SW480 (cell line): ENCODE measurements at places on chromosomes 11 and 22.

GRCh38 chr11:15291885-15292284 is 177.2 kb downstream of the INSC start:
- DNase-seq, result no peak

DNA sequence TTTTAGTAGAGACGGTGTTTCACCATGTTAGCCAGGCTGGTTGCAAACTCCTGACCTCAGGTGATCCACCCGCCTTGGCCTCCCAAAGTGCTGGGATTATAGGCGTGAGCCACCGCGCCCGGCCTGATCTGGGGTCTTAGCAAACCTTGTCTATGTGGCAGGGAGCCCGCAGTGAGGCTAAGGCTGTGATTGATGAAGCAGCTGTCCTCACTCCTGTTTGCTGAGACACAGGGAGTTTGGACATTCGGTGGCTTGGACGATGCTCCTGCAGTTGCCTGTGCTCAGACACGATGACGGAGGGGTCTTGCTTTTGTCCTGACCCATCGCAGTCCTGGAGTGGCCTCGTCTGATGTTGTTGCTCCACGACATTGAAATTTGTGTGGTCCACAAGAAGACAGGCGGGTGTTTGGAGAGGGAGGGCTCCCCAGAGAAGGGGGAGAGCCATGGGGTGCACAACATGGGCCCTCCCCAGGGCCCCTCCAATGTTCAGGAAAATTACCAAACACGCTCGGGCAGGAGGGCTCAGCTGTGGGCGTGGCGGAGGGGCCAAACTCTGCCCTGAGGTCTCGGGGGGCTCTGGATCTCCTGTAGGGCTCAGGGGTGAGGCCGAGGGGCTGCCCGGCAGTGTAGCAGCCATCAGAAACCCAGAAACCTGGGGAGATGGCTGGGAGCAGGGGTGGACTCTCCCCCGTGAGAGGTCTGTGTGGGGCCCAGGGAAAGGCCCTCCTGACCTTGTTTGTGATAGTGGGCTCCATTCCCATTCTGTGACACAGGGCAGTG is 41.8 kb upstream of the PRR5 start:
- DNase-seq, result no peak

GRCh38 chr11:114230031-114230704 is 66.0 kb upstream of the NNMT start:
- DNase-seq, result no peak

- DNase-seq, result no peak
Observed at GRCh38 chr22:46684706-46685105, 53.3 kb downstream of the CERK start.

GRCh38 chr11:2128511-2129307 is 10.5 kb downstream of the IGF2 start:
- DNase-seq, result no peak

DNA sequence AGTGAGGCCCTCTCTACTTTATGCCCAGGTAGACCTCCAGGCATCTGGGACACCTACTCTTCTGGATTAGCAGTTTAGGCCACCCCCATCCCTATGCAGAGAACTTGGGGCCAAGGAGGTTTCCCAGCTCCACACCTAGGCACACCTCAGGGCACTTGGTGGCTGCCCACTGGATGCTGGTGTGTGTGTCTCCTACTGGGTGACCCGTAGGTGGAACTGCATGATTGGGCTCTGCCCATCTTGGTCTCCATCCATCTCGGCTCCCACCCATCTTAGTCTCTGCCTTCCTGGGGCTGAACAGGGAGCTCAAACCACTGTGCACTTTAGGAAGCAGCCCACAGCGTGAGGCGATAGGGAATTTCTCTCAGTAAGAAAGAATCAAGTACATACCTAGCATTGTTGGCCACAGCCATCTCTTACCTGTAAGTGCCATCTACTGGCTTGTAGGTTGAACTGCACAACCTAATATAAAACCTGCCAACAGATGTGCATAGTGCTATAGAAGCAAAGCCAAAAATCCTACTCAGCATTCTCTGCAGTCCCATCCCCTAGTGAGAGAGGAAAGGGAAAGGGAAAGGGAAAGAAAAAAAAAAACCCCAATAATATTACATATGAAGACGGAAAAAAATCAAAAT is 61.6 kb upstream of the PTPN5 start:
- DNase-seq, result peak; percentile 79

- DNase-seq, result no peak
Observed at GRCh38 chr11:44318369-44318768, 8.4 kb upstream of the ALX4 start.

- peak; percentile 34 for DNase-seq
Observed at GRCh38 chr11:32052215-32052614, 38.7 kb upstream of the RCN1 start.

DNA sequence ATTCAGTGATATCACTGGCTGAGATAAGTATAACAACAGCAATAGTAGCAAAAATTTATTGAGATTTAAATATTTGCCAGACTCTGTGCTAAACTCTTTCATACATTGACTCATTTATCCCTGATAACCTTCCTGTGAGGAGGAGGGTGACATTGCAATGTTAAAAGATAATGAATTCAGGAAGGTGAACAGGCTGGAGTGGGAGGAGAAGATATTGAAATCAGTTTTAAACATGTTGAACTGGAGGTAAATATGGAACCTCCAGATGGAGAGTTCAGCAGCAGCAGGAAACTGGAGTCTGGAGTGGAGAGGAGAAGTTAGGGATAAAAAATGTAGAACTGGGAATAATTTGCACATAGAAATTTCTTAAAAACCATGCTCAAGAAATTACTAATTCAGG is 142.0 kb upstream of the FAT3 start:
- no peak for DNase-seq

DNA sequence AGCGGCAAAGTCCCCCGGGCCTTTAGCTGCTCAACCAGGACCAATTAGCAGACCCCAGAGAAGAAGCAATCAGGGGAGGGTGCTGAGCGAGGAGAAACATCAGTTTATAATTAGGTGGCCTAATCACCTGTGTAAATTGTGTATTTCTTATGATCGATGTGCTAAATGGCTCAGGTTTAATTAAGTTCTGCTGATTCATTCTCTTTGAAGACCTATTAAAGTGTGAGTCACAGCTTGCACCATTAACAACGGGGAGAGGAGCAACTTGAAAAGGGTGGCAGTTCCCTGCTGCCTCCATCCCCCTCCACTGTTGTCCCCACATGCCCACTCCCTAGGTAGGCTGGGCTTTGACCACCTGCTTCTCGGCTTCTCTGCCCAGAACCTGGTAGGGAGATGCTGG is 10.7 kb downstream of the ISX start:
- DNase-seq, result peak; percentile 17

DNA sequence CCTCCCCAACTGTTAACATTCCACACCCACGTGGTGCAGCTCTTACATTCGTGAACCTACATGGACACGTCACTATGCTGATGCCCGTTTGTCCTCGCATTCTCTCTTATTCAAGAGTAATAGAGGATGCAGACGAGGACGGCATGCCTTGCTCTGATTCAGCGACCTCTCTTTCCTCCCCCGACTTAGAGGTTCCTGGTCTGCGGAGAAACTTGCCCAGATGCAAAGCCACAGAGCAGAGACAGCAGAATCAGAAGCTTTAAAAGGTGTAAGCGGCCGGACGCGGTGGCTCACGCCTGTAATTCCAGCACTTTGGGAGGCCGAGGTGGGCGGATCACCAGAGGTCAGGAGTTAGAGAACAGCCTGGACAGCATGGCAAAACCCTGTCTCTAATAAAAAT is 288.0 kb downstream of the NTM start:
- no peak for DNase-seq

- DNase-seq, result no peak
Observed at GRCh38 chr22:39349506-39349966, 255 bp upstream of the SYNGR1 start.

- no peak for DNase-seq
Observed at GRCh38 chr22:46484156-46484860, 53.1 kb downstream of the CELSR1 start.

DNA sequence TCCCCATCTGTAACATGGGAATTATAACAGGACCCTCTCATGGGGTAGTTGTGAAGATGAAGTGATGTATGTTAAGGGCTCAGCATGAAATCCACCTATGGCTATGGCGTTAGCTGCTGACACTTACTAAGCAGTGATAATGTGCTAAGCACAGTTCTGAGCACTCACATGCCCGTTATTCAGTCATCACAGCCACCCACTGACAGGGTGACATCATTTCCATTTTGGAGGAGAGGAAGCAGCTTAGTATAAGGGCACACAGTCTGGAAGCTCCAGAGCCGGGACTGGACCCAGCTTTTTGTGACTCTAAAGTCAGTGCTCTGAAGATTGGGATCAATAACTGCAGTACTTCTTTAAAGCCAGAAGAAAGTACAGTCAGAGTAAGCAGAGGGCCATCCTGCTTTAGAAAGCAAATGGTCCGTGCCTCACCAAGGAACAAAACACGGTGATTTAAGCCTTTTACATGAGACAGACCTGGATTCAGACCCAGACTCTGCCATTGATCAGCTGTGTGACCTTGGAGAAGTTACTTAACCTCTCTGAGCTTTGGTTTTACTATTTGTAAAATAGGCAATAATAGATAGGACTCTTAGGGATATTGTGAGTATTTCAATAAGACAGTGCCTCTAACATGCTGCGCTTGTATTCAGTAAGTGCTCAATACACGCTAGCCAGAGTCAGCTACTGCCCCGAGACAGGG is 61.5 kb downstream of the SGSM1 start:
- DNase-seq, result no peak

GRCh38 chr11:75383246-75383645 is 16.1 kb upstream of the RPS3 start:
- no peak for DNase-seq

DNA sequence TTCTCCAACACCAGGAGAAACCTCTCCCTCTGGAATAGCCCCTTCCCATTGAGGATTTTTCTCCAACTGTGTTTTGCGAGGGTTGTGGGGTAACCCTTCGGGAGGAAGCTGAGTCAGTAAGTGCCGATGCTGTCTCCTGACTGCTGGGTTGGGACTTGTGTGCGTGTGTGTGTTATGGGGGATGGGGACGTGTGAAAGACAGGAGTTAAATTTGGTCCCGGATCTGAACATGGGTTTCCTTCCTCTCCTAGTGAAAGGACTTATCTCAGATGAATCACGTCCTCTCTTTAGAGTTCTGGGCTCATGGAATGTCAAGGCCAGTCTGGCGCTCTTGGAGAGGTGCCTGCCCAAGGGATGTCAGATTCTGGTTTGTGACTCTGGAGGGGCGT is 33.3 kb downstream of the KIAA1671 start:
- DNase-seq, result no peak

DNA sequence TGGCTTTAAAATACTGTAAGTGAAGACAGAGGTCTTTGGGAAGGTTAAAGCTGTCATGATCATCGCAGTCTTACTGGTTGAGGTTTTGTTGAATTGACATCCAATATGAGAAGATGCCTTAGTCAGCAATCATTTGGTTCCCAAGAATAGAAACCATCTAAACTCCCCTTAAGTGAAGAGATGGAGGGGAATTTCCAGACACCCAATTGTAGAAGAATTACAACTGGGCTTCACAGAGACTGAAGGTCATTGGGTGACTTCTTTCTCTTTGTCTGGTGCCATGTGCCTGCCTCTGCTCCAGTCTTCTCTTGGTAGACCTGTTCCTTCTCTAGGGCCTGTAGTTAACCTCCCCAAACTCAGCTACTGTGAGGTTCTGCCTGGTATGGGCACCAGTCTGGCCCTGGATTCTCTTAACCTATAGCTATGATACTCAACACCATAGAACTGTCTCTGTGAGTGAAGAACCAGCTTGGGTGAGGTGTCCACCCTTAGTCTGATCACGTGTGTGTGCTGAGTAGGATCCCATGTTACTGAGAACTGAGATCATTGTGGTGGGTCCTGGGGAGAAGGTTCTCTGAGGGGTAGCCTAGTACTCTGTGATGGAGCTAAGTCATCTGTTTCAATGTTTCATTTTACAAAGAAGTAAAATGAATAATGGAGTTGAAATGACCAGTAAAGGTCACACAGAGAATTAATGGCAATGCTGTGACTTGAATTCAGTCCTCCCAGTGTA is 182.5 kb downstream of the CSNK2A3 start:
- DNase-seq, result no peak
